ENCODE measurements at places on chromosomes 7 and 10. TPM values are rescaled to one million over a fixed set of nuclear protein-coding genes. Genes with fewer than 3 reads are reported as not detected.

The AGAP4 gene
- total RNA-seq = 15.6 TPM

The FUOM gene
- total RNA-seq = 22.6 TPM

The ATXN7L1 gene
- 7.1 TPM for total RNA-seq

The ZNF212 gene
- total RNA-seq = 6.8 TPM

The SPDYE2 gene
- not detected for total RNA-seq
